ENCODE measurements at places on chromosomes 2 and 18. TPM values are rescaled to one million over a fixed set of nuclear protein-coding genes. Genes with fewer than 3 reads are reported as not detected.

- DNase-seq = no peak
Measured at GRCh38 chr2:219861307-219861706, 233.9 kb downstream of the SLC4A3 start.

DNA sequence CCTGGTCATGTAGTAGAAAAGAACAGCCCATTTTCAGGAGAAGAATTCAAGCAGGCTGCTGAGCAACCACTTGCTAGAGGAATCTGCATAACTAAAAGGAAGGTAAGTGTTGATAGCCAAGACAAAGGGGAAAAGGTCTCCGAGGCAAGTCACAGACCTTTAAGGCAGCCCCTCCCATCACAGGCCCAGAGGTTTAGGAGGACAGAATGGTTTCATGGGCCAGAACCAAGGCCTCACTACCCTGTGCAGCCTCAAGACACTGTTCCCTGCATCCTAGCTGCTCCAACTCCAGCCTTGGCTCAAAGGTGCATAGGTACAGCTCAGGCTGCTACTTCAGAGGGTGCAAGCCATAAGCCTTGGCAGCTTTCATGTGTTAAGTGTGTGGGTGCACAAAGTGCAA is 238.6 kb upstream of the CYP26B1 start:
- DNase-seq = no peak

- no peak for DNase-seq
Measured at GRCh38 chr2:234419726-234420125, 77.2 kb downstream of the ARL4C start.

- no peak for DNase-seq
Measured at GRCh38 chr18:6476190-6476589, 61.5 kb upstream of the L3MBTL4 start.

DNA sequence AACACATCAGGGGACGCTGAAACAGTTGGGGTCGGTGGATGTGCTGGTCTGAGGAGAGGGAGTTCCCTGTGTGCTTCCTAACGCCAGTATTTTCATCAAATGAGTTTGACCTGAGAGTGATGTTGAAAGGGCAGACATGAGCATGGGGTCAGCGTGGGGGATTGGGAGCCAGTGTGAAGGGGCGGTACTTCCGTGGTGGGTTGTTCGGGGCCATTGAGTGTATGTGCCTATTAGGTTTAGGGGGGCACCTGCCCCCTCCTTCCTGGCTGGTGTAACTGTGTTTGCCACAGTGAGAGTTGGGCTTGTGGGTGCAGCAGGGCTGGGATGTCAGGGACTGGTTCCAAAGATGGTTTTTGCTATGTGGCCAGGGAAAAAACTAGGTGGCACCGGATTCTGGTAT is 24.4 kb downstream of the SPEG start:
- no peak for DNase-seq

DNA sequence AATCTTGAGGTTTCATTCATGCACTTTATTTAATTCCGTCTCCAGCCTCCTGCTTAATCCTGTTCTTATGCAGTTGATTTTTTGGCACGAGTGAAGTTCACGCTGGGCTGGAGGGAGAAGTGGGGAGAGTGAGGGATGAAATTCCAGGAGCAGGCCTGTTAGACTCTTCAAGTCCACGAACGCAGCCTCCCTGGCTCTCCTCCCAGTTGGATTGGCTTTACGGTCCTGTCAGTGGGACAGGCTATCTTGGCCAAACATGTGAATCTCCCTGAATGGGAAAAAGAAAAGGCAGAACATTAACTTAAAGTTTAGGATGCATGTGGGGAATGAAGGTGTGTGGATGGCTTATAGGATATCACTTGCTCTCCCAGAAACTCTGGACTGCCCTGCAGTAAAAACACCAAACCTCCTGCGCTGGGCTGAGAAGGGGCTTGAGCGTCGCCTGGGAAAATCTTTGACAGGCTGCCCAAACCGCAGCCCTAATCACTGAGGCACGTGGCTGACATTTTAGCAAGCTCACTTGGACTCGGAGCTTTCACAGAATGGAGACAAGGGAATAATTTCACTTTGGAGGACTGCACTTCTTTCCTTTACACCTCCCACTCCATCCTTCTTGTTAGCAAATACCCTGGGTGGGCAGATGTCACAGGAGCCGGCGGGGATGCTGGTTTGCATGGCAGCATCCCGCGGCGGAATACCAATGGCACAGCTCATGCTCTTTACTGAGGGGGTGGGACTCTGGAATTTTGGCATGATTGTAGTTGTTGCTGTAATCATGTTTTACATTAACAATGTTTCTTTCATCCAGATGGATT is 93.9 kb downstream of the ACKR3 start:
- DNase-seq = no peak

Gene UGT1A3
- polyA plus RNA-seq = not detected

Gene PAX8
- polyA plus RNA-seq = 302 TPM

Gene KCNE4
- 20.0 TPM for polyA plus RNA-seq

Gene CENPA
- polyA plus RNA-seq = 12.1 TPM

Gene CYS1
- 108 TPM for polyA plus RNA-seq

Gene NRP2
- 69.1 TPM for polyA plus RNA-seq
